DMS79 treated with DMSO at 0.1 percent for 48 hours (cell line): ENCODE measurements at places on chromosomes 1 and 21.

GRCh38 chr1:207978441-207978840, 67.5 kb upstream of the CD34 start:
- DNase-seq, result no peak

- no peak for DNase-seq
Observed at GRCh38 chr1:16048573-16049189, 5.1 kb downstream of the CLCNKB start.

DNA sequence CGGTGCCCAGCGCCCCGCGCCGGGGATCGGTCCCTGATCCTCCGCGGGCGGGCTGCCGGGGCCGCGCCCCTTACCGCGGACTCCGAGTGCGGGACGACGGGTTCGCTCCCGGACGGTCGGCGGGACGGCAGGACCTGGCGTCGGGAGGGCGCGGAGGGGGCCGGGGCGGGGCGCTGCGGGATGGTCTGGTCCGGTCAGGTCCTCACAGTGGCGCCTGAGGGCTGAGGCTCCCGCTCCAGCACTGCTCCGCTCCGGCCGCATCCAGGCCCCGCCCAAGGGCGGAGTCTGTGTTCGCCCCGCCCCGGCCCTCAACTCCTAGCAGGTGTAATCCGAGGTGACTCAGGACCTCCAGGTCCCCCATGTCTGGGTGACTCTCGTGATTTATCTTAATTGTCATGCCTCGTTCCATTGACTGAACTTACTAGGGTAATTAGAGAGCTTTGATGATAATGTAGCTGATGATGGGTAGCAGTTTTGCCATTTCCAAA, at the start of gene RAB3B:
Gene RAB3B (minus strand): TSS at position 223 of the 488 bp plus-strand sequence. CDS start 13,583 bp downstream, outside the sequence.
- peak; percentile 79 for DNase-seq

- no peak for DNase-seq
Observed at GRCh38 chr1:9957726-9958125, 14.5 kb downstream of the NMNAT1 start.

- DNase-seq, result no peak
Observed at GRCh38 chr1:3304246-3304645, 150.2 kb upstream of the ARHGEF16 start.

GRCh38 chr1:78854556-78854955, 152.0 kb downstream of the ADGRL4 start:
- DNase-seq, result no peak

DNA sequence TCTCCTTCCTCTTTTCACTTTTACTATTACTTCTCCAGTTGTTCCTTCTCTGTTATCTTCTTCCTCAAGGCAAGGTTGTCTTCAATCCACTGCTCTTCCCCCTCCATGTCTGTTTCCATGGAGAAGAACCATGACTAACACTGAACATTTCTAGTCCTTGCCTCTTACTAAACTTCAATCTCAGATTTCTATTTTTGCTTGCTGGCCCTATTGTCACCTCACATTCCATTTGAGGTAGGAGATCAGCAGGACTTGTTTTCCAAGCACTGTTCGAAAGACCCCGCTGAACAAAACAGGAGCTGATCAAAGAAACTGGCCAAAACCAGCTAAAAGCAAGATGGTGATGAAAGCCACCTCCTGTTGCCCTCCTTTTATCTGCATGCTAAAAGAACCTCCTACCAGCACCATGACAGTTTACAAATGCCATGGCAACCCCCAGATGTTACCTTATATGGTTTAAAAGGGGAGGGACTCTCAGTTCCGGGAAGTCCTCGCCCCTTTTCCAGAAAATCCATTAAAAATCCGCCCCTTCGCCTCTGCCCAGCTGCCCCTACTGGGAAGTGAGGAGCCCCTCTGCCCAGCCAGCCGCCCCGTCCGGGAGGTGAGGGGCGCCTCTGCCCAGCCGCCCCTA, 22.6 kb downstream of the GON4L start:
- no peak for DNase-seq

DNA sequence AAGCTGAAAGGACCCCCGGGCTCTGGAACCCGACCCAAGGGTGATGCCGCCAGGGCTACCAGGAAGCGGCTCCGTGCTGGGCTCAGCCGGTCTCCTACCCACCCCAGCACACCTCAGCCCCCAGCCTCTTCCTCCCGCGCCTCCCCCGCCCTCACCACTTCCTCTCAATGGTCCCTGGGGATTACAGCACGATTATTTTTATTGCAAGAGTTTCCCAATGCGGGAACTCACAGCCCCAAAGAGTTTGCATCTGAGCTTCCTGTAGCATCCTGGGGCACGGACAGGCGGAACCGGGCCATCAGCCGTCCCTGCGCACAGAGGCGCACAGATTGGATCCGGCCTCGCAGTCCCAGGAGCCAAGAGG, 8.7 kb upstream of the SLX9 start:
- DNase-seq, result no peak

DNA sequence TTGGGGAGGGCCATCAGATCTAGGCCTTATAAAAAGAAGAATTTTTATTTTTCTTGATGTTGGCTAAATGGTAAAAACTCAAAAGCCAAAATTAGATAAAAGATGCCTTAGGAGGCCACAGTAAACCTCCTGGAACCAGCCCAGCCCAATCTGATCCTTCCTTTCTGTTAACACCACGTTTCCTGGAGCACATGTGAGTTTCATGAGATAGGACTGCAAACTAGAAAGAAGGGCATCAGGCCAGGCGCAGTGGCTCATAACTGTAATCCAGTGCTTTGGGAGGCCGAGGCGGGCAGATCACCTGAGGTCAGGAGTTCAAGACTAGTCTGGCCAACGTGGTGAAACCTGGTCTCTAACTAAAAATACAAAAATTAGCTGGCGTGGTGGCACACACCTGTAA, 6.7 kb downstream of the HSF2BP start:
- DNase-seq, result no peak

DNA sequence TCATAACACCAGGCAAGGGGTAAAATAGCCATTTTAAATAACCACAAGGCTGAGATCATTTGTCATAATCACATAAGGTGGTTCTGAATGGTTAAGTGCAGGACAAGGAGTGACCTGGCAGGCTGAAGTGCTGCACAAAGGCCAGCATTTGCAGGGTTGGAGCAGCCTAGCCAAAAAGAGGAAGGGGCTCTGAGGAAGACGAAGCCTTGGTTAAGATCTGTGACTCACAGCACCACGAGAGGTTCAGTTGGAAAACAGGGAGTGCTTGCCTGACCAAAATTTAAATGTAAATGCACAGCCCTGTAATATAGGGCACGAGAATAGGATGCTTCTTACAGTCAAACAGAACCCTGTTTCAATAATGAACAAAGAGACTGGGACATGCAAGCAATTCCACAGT, 12.1 kb downstream of the ATP5PF start:
- DNase-seq, result no peak

DNA sequence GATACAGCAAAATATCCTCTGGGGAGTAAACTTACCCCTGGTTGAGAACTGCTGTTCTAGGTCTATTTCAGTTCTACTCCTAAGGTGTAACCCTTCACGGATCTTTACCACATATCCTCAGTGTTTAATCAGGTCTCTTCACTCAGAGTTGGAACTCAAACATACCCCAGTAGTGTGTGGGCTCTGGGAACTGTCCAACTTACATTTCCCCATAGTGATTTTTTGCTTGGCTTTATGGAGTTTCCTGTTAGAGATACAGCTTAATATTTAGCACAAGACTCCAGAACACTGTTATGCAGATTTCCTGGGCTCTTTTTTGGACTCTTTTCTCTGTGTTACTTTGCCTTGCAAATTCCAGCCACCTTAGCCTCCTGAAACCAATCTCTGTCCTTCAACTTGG, 26.7 kb upstream of the LIN9 start:
- DNase-seq, result no peak

- DNase-seq, result no peak
Observed at GRCh38 chr1:67190942-67191341, 24.7 kb downstream of the IL23R start.

- DNase-seq, result no peak
Observed at GRCh38 chr1:54567961-54568360, 19.9 kb downstream of the ACOT11 start.

- DNase-seq, result no peak
Observed at GRCh38 chr1:205444931-205445645, 10.8 kb downstream of the BLACAT1 start.

DNA sequence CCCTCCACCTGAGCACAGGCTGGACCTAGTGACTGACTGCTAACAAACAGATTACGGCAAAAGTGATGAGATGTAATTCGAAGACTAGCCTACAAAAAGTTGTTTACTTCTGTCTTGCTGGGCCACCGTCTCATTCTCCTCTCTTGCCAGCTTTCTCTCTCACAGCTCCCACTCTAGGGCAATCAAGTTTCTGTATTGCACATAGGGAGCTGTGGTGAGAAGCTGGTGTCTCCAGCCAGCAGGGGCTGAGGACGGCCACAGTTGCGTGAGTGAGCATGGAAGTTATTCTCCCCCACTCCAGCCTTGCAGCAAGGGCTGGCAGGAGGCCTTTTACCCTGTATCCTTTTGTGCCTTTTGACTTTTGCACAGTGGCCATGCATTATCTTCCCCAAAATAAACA, 8.6 kb upstream of the COL6A2 start:
- DNase-seq, result no peak

GRCh38 chr1:43464681-43465504, 11.2 kb upstream of the HYI start:
- no peak for DNase-seq

- no peak for DNase-seq
Observed at GRCh38 chr1:160332516-160332915, 10.5 kb downstream of the COPA start.

DNA sequence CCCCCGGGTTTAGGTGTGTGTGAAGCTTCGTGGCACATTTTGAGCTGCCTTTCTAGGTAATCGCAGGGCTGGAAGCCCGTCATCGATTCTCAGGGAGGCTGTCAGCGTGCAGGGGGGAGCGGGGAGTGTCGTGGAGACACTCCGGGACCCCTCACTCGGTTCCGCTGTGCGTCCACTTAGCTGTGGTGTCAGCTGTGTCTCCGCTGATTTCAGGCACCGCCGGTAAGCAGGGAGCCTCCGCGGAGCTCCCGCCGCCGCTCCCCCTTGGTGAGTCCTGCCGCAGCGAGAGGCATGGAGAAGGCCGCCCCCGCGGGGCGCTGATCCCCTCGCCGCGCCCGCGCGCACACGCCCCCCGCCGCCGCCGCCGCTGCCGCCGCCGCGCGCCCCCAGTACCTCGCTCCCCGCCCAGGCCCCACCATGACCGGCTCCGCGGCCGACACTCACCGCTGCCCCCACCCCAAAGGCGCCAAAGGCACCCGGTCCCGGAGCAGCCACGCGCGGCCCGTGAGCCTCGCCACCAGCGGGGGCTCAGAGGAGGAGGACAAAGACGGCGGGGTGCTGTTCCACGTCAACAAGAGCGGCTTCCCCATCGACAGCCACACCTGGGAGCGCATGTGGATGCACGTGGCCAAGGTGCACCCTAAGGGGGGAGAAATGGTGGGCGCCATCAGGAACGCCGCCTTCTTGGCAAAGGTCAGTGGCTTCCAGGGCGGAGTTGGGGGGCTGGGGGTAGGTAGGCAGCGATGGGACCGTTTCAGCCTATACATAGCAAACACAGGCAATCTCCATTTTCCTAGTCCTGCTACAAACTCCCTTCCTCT, 995 bp downstream of the VASH2 start:
- DNase-seq, result no peak

DNA sequence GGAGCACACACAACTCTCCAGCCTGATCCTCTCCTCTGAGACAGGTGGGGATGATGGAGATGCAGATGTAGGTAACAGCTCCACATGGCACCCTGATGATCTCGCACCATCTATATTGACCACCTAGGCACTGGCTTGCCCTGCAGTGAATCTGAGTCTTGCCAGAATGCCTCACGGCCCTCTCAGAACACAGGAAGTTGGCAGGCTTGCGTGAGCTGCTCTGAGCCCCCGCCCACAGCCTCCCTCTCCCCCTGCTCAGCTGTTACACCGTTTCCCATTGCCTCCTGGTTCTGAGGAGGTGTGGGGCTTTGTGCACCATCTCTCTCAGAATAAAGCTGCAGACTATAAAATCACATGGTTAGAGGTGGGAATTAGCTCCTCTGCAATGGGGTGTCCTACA, 48.0 kb downstream of the URB2 start:
- DNase-seq, result no peak

DNA sequence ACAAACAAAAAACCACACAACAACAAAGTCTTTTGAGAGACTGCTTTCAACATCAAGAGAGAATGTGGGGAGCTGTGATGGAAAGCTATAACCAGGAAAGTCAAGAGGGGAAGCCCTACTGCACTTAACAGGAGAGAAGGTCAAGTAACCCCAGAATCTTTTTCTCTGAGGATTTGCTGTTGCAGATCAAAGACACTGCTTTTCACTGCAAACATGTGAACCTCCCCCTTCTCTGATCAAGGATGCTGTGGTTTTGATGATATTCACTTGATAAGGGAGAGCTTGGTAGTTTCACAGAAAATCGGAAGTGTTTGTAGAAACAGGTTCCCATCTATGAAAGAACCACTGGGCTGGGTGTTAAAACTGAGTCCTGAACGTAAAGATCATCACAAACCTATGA, 4.8 kb downstream of the ETV3 start:
- DNase-seq, result no peak

DNA sequence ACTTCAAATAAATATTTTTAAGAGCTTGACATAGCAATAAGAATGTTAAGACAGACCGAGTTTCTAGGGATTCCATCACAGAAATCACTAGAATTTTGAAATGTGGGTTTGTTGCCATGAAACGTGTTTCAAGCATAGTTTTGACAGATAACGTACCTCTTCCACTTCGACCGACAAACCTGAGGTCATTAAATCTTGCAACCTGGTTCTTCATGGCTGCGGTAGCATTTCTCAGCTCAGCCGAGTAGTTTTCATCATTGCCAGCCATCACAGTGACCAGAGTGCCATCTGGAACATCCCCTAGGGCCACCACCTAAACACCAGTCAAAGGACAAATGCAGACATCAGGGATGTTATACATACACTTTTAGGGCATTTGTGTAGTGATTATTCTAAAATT, 168.7 kb downstream of the RUNX1 start:
- DNase-seq, result peak; percentile 24

GRCh38 chr1:5514527-5515183, 477.6 kb downstream of the NPHP4 start:
- peak; percentile 74 for DNase-seq

- no peak for DNase-seq
Observed at GRCh38 chr1:151680391-151680790, 36.2 kb downstream of the CELF3 start.

DNA sequence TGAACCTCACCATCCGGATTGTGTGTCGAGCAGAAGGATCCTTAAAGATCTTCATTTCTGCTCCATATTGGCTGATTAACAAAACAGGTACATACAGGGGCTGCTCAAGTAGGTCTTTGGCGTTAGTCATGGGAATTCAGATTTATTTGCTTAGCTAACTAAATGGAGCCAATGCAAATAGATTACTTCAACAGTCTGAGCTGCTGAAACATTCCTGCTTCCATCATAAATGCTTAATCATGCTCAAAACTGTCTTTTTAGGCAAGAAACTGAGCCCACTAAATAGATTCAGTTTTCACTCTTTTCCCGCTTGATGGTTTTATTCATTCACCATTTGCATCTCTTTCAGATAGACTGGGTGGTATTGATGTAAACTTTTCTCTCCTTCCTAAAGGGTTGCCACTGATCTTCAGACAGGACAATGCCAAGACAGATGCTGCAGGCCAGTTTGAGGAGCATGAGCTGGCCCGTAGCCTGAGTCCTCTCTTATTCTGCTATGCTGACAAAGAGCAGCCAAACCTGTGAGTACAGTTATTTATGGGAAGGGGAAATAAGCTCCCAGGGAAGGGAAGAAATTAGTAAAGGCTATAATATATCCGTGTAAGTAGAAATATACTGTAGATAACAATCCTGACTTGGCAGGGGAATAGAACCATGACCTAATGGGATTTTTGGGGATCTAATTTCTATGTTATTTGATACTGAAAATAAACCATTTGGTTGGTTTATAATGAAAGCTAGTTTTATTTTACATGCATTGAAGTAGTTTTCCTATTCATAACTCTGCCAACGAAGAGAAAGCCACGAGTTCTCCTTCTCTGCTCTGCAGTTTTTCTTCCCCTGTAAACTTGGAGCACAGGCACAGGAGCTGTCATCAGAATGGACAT, 126.4 kb downstream of the VPS13D start:
- no peak for DNase-seq
